ENCODE measurements at places on chromosomes 4 and X.
A peak's percentile ranks its signal among the peaks of the same experiment; 100 is the strongest.

GRCh38 chr4:139223682-139224317 lies 46.8 kb upstream of the ELF2 start:
- DNase-seq: peak; percentile 77

GRCh38 chr4:79913581-79913980 lies 159.4 kb downstream of the ANTXR2 start:
- peak; percentile 5 for DNase-seq

- peak; percentile 48 for DNase-seq
Observed at GRCh38 chrX:11137543-11138139, 26.5 kb downstream of the HCCS start.

DNA sequence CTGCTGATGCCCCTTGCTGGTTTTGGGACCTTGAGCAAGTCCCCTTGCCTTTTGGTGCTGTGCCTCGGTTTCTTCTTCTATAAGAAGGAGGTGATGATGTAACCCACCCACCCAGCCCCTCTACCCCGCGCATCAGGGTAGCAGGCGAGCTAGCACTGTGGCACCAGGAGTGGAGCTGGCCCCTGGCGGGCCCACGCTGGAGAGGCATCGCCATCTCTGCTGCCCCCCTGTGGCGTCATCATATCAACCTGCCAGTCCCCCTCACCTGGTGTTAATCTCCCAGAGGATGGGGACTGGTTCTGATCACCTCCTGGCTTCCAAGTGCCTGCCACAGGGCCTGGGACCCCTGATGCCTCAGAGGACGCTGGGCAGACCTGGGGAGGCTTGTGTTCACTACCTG lies 6.3 kb upstream of the SORCS2 start:
- no peak for DNase-seq

GRCh38 chr4:36304138-36304681 lies 22.8 kb downstream of the DTHD1 start:
- no peak for DNase-seq

DNA sequence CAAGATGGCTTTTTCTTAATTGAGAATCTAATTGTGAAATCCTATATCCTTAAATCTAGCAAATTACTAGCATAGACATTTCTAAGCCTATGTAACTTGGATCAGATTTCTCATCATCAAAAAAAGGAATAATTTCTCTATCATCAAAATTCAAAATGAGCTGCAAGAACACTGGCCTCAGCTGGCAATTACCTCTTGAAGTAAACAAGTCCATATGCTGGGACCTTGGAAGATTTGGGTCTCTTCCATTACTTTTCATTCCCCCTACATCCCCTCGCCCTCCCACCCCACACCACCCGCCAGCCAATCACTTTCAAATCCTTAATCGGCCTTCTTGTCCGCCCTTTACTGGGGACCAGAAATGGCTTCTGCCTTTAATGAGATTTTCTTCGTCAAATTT lies 23.3 kb upstream of the MBTPS2 start:
- DNase-seq: no peak

DNA sequence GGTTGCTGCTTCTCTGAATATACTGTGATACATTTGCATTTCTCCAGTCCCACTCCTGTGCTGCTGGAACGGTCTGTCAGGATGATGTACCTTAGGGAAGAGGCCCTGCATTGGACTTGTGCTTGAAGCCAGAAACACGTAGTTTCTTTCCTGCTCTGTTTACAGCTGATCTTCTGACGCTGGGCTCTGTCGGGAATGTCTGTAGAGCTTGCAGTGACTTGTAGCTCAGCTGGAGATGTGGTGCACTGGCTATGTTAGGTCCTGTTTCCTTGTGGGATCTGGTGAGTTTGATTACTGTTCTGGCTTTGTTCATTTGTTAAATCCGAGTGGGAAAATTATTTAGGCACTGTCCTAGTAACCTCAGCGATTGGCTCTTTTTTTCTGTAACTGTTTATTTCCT lies 137.2 kb upstream of the WDR1 start:
- no peak for DNase-seq

DNA sequence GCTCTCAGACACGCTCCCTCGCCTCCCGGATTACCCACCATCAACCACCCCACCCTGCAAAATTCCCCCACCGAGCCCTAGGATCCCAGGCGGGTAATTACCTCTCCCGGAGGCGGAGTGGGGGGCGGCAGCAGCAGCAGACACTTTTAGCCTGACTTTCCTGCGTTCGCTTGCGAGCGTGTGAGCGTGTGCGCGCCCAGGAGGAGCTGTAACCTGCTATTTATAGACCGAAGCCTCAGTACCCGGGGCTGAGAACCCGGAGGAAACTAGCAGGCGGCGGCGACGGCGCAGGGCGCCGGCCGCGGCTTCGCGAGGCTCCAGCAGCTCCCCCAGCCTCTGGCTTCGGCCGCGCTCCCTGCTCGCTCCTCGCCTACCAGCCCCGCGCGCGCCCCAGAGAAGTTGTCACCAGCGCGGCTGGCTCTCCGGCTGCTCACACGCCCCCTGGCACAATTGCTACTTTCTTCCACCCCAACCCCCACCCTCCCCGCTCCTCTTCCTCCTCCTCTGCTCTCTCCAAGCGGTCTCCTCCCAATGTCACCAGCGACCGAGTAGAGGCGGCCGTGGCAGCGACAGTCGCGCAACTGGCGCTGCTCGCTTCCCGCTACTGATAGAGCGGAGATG lies at the start of gene INPP4B:
INPP4B (minus strand) TSS at position 194 of the 621 bp plus-strand sequence.
- peak; percentile 31 for DNase-seq

- no peak for DNase-seq
Observed at GRCh38 chrX:110462957-110463356, 104.3 kb downstream of the RTL9 start.

DNA sequence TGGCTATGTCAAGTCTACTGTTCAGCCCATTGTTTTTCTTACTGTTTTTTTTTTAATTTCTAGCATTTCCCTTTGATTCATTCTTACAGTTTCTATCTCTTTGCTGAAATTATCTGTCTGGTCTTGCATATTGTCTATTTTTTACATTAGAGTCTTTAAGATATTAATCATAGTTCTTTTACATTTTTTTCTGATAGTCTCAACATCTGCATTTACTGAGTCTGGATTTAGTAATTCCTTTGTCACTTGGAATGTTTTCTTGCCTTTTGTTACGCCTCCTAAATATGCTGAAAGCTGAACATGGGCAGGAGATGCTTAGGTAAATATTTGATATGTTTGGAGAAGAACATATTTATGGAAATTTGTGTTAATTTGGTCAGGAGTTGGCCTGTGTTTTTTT lies 10.4 kb downstream of the JADE3 start:
- no peak for DNase-seq

GRCh38 chr4:40419231-40419912 lies 84.2 kb downstream of the CHRNA9 start:
- DNase-seq: no peak

GRCh38 chrX:118062817-118063615 lies 53.6 kb downstream of the KLHL13 start:
- DNase-seq: no peak

- DNase-seq: no peak
Observed at GRCh38 chr4:76022031-76022430, 1.3 kb downstream of the CXCL10 start.

GRCh38 chr4:147749811-147750321 lies 18.0 kb downstream of the ARHGAP10 start:
- no peak for DNase-seq

- DNase-seq: peak; percentile 98
Observed at GRCh38 chr4:2262145-2262943, 435 bp upstream of the MXD4 start.

- no peak for DNase-seq
Observed at GRCh38 chr4:8737601-8738279, 133.9 kb downstream of the HMX1 start.

DNA sequence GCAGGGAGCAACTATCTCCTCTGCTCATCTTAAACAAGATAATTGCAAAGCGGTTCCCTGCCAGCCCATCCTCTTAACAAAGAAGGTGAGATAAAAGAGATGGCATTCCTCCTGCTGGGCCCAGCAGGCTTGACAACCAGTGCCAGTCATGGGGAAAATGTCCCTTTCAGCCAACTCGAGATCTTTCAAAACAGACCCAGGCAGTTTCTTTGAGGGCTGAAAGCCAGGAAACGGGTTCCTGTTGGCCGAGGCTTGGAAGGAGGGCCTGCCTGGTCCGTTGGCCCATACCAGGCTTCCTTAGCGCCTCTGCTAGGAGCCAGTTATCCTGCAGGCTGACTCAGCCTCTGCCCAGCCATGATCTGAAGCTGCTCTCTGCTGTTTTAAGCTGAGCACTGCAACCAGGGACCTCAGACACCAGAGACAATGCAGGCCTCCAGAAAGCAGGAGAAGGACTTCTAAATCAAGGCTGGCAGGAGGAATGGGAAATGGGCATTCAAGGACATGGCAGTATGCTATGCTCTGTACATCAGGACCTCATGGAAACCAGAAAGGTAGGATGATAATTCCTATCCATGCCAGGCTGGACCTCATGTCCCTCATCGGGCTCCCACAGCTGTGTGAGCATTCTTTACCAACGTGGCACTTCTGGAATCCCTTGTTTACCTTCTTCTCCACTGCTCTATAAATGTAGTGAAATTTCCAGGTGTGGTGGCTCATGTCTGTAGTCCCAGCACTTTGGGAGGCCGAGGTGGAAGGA lies 42.4 kb upstream of the SLC2A9 start:
- peak; percentile 29 for DNase-seq

GRCh38 chr4:73446336-73446938 lies 10.4 kb downstream of the AFP start:
- DNase-seq: peak; percentile 77

DNA sequence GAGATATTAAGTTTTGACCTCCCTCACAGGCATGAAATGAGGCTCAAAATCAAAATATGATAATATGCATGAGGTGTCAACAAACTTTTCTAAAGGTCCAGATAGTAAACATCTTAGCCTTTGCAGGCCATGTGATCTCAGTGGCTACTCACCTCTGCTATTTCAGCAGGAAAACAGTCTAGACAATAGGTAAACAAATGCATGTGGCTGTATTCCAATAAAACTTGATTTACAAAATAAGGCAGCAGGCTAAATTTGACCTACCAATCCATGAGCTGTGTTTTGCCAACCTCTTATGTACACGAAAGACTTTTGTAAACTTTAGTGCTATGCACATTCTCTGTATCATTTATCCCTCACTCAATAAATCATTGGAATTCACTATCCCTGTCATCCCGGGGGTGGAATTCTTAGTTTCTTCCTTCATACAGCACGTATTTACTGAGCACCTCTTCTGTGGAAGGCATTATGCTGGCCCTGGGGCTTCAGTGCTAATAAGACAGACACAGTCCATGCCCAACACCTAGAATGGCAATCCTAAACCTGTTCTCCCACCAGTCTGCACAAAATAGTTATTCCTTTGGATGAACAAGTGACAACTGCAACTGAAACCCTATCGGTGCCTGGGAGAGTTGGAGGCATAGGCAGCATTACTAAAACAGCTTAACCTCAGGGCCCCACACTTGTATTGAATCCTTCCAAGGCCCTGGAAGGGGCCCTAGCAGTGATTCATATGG lies 19.9 kb downstream of the MAGEB17 start:
- no peak for DNase-seq

DNA sequence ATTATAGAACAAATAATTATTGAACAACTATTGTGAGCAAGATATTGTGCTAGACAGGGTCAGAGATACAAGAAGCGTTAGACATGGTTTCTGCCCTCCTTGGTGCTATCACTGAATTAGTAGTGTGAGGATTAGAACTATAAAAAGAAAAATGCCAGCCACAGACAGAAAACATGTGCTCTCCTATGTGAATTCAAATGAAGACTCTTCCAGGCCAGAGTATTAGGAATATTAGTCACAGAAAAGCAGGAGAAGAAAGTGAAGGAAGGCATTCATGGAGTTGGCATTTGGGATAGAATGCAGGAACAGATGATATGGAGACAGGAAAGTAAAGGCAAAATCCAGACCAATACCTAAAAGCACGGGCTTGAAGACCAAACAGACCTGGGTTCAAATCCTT lies 179.6 kb upstream of the TENM3 start:
- no peak for DNase-seq

DNA sequence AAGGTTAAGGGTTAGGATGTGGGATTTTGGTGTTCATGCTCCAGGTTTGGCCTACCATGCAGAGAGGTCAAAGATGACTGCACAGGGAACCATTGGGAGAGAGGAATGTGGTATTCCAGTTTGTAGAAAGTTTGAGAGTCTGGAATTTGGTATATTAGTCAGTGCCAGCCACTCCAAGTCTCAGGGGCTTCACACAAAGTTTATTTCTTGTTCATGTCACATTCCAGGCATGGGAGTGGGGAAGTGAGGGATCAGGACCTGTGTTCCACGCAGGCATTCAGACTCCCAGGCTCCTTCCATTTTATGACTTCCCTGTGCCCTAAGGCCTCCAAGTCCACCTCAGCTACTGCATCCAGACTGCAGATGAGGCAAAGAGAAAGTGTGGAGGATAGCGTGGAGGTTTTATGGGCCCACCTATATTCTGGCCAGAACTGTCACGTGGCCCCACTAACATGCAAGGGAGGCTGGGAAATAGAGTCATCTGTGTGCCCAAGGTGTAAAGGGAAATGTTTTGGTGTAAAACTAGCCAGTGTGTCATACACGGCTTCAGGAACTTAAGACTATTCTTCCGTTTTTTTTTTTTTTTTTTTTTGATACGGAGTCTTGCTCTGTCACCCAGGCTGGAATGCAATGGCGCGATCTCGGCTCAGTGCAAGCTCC lies 140.6 kb upstream of the SCML1 start:
- DNase-seq: no peak

DNA sequence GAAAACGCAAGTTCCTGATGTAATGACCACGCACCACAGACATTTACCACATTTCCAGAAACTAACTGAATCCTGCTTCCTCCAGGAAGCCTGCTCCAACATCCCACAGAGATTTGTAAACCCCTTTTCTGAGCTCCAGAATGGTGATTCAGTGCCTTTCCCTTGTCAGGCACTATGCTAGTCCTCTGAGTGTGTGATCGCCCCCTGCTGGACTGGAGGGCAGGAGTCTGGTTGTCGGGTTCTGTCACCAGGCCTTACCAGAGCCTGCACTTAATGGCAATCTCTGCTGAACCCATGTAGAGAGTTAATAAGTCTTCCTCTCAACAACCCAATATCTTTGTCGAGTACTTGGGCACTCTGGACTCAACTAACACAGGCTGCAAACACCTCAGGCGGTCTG lies 14.5 kb upstream of the KDM5C start:
- peak; percentile 28 for DNase-seq

GRCh38 chr4:88158489-88159228 lies at the start of gene ABCG2:
TSS of gene ABCG2 (minus strand) at chr4:88158639. CDS start at chr4:88139995, 18,644 bp downstream.
- peak; percentile 88 for DNase-seq

DNA sequence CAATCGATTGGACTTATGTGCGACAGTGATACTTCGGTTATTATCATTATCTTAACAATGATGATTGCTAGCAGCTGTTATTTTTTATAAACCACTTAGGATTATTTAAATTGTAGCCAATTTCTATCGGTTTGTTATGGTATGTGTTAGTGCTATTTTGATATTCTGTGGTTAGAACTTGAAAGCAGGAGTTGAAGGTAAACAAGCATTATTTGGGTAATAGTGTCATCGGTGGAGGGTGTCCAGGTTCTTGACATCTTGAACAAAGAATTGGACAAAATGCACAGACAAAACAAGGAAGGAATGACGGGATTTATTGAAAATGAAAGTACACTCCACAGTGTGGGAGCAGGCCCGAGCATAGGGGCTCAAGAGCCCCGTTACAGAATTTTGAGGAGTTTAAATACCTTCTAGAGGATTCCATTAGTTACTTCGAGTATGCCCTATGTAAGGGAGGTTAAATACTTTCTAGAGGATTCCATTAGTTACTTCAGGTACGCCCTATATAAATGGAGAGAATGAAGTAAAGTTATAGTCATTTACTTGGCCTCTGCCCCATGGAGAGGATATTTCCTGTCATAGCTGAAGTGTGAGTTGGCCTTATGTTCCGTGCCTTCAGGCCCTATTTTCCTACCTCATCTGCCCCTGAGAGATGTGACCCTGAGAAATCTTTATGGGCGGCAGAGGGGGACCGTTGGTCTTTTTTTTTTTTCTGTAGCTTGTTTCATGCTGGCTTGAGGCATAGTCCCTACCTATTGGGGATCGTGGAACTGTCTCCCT lies 13.1 kb downstream of the MOB1B start:
- DNase-seq: no peak
